ENCODE measurements at places on chromosomes 4 and X.

DNA sequence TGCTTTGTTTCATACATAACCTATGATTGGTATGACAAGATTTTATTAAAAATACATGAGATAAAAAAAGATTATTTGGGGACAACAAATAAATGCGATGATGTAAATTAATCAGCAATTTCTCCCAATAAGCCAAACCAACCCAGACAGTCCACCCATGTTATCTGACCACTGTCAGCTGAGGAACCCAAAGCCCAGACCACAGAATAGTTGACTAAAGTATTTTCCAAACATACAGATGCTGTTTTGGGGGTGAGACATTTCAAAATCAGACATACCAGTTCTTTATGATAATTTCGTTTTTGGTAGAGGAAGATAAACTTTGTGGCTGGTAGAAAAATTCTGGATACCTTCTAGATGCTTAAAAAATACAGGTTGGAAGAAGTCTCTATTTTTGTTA, 650.8 kb upstream of the FAM241A start:
- DNase-seq, result no peak

GRCh38 chr4:151142758-151143157, 43.3 kb downstream of the RPS3A start:
- DNase-seq, result no peak

DNA sequence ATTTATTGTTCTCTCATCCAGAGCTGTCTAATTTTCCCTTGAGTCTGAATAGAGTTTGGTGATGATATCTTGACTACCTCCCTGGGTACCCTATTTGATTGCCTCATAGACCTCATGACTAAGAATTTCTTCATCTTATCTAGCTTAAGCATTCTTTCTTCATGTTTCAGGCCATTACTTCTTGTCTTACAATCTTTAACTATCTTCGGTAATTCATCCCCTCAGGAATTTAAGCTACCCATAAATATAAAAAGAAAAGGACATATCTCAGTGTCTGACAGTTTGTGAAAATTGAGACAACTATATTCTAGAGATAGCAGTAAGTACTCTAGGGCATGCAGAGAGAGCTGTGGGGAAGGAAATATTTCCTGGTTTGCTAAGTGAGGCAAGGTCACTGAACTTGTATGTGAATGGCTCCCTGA, 466.1 kb upstream of the GRID2 start:
- DNase-seq, result no peak

DNA sequence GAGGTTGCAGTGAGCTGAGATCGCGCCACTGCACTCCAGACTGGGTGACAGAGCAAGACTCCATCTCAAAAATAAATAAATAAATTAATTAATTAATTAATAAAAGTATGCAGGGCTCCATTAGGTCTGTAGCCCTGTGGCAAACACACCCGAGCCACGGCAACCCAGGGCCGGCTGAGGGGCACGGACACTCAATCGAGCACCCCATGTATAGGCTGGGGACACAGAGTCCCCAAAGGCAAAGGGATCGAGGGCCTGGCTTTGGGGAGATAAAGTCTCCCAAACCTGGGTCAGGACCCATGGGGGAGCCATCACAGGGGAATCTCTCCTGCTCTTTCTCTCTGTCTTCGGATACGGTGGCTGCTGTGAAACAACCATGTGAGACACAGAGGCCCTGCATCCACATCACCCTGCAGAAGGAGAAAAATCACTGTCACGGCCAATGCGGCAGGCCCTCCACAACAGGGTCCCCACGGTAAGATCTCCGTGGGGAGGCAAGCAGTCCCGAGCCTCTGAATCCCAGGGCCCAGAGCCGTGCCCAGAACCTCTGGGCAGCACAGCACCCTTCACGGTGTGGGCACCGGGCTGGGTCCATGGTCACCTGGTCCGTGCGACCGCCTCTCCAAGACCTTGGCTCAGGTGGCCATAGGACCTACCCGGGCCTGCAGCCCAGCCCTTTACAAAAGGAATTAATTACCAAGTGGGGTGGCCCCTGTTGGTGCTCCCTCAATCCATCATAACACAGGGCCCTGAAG, 81.8 kb downstream of the WFS1 start:
- DNase-seq, result no peak

GRCh38 chrX:148537556-148538182, 37.3 kb downstream of the AFF2 start:
- DNase-seq, result no peak

DNA sequence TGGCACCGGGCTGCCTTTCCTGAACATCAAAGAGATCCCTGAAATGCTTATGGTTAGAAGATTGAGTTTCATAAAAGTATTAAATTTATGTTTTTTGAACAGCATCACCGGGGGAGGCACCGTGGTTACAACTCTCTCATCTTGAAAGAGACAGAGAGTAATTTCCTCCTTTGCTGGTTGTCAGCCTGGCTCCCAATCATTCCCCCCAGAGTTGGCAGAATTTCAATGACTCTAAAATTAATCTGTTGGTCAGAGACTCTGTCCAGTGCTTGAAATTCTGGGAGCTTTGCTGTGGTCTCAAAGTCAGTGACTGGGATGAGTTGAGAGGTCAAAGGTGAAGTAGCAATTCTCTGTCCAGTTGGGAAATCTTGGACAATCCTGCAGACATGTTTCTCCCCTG, 135.9 kb downstream of the RAB28 start:
- DNase-seq, result no peak

GRCh38 chr4:153362184-153362583, 17.7 kb downstream of the MND1 start:
- DNase-seq, result no peak

GRCh38 chrX:41087201-41087600, 2.0 kb downstream of the USP9X start:
- DNase-seq, result no peak

GRCh38 chr4:43394976-43395375, 502.5 kb downstream of the GRXCR1 start:
- no peak for DNase-seq

GRCh38 chrX:7254144-7254543, 106.2 kb upstream of the PUDP start:
- DNase-seq, result no peak

DNA sequence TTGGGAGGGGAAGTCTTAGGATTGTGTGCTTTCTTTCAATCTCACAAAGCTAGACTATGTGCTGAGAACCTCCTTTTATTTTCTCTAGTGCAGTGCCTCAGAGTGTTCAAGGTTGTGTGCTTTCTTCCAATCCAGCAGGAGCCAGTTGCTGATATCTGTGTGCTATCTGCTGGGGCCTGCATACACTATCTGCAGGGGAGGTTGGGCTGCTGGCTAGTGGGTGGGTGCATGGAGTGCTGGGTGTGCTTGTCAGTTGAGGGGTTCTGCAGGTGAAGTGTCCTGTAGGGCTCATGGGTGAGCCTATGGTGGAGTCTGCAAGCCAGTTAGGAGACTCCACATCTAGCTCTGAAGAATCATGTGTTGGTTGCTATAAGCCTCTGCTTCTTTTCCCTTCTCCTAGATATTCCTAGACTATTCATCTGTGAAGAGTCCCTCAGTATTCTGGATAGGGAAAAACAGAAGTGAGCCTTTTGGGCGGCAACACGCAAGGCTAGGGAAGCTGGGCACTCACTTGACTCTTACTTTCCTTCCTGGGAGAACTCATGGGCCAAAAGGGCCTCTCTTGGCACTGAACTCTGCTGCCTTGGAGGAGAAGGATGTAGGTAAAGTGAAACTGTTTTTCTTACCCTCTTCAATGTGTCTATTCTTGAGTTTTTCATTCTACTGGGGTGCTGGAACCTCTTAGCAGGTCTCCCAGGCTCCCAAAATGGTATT, 8.0 kb upstream of the CISD2 start:
- no peak for DNase-seq

DNA sequence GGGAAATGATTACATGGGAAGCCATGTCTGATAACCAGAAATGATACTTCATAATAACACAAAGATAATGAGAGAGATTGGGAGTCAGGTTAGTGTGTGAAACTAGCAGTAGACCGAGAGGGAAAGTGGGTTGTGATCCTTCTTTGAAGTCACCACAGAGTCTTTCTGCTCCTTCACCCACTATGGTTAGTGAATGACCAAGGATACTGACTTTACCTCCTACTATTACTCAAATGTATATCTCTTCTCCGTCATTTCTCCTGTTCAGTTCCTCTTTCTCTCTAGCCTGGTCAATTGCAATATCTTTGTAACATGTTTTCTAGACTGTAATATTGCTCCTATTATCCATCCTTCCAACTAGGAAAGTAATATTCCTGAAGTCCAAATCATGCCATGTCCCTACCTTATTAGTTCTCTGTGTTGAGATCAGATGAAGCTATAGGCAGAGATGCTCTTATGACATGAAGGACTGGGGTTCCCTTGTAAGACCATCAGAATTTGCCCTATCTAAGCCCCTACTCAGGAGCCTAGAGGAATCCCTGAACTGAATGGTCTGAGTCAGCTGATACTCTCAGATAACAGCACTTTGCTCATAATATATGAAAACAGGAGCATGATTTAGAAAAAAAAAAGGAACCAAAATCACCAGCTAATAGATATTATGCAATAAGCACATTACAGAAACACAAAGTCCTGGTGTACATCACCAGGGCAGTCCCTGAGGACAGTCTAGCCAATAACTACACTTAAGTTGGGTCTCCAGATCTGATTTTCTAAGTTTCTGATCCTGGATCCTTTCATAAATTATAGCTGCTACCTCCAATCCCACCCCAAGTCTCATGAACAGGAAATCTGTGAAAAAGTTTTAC, 81.2 kb downstream of the SHROOM3 start:
- no peak for DNase-seq

GRCh38 chr4:15526924-15527592, 57.4 kb downstream of the CC2D2A start:
- no peak for DNase-seq

DNA sequence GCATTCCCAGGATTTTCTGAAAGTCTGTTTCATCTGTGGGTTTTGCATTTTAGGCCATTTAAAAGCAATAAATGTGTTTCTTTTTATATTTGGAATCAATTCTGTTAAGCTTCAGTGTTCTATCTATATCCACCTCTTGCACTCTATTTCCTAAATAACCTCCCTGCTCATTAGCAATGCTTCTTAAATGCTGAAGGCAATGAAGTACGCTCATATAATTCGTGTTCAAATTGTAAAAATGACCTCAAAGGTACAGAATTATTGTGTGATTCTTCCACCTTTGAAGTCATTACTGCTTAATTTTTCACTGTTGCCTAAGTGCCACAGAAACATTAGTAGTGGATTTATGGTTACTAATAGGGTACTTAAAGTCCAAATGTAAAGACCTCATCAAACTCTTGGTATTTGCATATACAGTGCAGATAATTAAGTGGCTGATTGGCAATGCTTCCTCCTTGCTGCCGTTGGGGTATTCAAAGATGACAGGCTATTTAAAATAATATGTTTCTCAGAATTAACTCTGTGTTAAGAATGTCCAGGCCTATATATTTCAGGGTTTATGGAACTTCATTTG, 730.8 kb downstream of the TECRL start:
- DNase-seq, result no peak
